ENCODE measurements at places on chromosomes 3 and 15.
A peak's percentile ranks its signal among the peaks of the same experiment; 100 is the strongest.

DNA sequence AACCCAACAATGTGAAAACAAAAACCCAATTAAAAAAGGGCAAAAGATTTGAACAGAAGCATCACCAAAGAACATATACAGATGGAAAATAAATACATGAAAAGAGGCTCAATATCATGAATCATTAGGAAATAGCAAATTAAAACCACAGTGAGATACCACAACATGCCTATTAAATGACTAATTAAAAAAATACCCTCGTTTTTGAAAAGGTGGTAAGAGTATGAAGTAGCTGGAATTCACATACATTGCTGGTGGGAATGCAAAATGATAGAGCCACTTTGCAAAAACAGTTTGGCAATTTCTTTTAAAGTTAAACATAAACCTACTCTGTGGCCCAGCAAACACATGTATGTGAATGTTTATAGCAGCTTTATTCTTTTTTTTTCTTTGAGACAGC, 75.8 kb downstream of the B3GNT5 start:
- DNase-seq = no peak

DNA sequence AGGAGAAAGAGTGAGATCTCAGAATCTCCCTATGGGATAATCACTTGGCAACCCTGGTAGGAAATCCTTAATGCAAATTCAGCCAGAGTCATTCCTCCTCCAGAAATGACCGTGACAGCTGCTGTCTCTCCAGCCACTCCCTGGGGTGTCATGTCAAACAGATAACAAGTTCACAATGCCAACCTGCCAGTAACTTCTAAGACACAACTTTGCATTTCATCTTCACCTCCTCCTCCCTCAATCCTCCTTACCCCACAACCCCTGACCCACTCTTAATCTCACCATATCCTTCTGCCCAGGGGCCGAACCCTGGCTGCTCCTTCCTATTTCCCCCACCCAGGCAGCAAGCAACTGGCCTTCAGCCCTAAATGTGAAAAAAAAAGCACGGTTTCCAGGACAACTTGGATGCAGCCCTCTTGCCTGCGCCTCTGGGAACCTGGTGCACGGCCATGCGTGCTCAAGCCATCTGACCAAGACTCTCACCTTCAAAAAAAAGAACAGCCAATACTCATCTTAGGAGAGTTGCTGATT, 166.0 kb downstream of the NTRK3 start:
- DNase-seq = no peak

DNA sequence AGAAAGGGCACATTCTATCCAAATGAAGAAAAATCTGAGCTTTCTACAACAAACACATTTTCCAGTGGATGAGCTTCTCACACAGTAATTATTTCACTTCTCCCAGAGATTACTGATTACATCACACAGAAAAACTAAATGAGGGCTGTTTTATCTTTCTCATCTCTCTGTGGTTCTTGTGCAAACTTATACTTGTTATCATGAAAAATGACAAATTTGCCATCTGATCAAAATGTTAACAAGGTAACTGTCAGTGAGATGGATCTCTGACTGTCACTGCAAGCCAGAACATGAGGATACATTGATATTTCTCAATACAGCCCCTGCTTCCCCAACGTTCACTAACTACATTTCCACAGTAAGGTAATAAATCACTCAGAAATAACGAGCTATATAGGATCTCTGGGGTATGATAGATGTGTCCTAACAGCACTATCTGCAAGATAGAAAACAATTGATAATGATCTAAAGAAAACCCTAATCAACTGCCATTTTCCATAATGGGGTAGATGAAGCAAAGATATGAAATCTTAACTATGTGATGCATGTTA, 829.3 kb upstream of the CFAP20DC start:
- DNase-seq = no peak

DNA sequence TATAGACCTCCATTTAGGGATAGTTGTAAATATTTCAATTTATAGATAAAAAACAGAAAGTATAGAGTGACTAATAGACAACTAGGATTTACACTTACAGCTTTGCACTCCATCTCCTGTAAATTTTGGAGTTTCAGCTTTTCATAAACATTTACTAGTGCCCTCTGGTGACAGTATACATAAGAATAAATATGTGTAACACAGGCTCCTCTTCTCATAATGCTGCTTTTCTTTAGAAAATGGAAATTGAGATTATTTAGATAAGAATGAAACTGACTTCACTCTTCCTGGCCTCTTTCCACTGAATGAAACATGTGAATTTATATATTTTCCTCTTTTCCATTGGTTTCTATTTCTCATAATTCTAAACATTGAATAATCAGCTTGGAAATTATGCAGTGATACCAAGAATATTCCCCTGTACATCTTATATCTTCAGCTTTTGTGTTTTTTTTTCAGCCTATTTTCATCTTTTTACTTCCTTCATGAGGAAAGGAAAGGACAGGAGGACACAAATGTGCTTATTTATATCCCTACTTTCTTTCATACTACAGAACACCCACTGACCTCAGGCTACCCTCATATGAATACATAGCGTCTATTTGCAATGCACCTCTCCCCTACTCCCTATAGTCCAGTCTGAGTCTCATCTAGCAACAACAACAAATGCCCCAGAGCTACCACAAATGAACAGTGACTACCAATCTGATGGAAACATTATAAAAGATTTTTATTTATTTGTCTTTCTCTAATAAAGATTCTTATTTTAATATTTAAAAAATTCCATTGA, 103.1 kb upstream of the CCDC39 start:
- DNase-seq = no peak

GRCh38 chr3:59006634-59007517, 42.9 kb downstream of the CFAP20DC start:
- DNase-seq = no peak

DNA sequence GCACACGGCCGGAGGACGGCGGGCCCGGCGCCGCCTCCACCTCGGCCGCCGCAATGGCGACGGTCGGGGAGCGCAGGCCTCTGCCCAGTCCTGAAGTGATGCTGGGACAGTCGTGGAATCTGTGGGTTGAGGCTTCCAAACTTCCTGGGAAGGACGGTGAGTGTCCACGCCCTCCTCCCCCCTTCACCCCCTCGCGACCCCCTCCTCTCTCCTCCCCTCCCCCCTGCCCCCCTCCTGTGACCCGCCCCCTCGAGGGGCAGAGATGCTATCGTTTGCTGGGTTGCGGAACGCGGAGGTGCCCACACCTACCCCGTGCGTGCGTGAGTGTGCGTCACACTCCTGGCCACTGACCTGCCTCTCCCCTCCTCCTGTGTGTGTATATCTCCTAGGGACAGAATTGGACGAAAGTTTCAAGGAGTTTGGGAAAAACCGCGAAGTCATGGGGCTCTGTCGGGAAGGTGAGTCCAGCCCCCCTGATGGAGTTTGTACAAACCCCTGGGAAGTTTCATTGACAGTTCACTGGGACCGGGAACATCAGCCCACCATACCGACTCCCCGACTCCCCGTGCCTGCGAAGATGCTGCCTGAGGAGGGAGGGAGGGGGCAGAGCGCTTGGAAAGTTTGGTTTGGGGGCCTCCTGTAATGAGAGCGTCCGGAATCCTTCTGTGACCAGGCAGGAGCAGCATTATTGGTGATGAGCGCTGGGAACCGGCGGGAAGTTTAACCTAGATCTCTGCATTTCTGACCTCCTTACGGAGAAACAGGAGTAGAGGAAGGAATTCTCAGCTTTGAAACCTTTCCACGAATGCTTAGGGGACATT, 795 bp upstream of the SCAANT1 start:
- peak; percentile 56 for DNase-seq

GRCh38 chr15:83200589-83200988, 7.0 kb downstream of the HDGFL3 start:
- DNase-seq = no peak

GRCh38 chr15:82647045-82647834, at the start of gene CPEB1:
Gene CPEB1 (minus strand): TSS chr15:82647363. CDS start chr15:82628459, 18,904 bp downstream.
- peak; percentile 17 for DNase-seq

GRCh38 chr3:69697381-69697780, 41.9 kb upstream of the MITF start:
- DNase-seq = no peak

GRCh38 chr15:68197661-68198437, 7.3 kb downstream of the CALML4 start:
- no peak for DNase-seq

- no peak for DNase-seq
These were observed 382.7 kb downstream of the GBE1 start for GRCh38 chr3:81378552-81379293.

GRCh38 chr3:107604057-107604822, 81.5 kb downstream of the BBX start:
- no peak for DNase-seq

GRCh38 chr3:143627336-143627735, 220.9 kb downstream of the SLC9A9 start:
- DNase-seq = no peak

DNA sequence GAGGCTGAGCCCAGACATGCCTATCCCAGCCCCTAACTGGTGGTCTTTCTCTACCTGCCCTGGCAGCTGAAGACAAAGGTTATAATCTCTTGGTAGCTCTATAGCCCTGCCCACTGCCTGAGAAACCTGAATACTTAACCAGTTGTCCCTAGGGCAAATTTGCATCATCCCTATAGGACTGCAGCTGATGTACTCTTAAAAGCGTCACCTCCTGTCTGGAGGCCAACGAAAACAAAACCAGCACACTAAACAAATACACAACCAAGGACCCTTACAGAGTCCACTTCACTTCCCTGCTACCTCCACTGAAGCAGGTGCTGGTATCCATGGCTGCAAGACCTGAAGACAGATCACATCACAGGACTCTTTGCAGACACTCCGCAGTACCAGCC, 98.0 kb downstream of the KCNAB1 start:
- no peak for DNase-seq

GRCh38 chr3:187624588-187624987, 45.6 kb downstream of the SST start:
- DNase-seq = no peak

DNA sequence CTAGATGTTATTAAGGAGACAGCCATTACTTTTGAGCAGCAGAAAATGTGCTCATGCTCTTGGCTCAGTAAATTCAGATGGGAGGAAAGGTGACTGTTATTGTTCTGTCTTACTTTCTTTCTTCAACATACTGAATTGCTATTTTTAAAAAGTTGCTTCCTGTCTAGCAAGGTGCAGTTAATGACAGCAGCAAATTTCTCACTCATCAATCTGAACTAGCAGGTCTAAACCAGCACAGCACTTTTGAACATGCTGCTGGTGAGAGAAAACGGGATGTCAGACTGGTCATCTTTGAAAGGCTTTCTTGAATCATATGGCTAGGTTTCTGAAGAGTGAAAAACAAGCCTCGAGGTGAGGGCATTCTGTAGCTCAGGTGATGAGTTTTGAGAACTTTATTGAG, 384.7 kb downstream of the MFSD1 start:
- no peak for DNase-seq

GRCh38 chr3:196931828-196932587, 10.3 kb downstream of the NCBP2 start:
- DNase-seq = no peak

- no peak for DNase-seq
These were observed 5.2 kb downstream of the OPA1 start for GRCh38 chr3:193598202-193598601.

DNA sequence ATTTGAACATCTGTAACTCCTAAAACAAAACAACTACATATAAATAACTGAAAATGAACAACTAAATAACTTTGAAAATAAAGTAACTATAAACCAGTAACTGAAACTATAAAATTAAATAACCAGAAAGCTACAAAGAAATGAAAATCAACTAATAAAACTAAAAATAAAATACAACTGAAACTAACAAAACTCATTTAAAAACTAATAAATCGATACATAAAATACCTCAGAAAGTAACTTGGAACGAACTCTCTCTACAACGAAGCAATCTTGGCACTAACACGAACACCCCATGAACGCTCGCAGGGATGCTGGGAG, 15.9 kb upstream of the LAMP3 start:
- DNase-seq = no peak

- DNase-seq = peak; percentile 52
These were observed 1.7 kb upstream of the CCR8 start for GRCh38 chr3:39327746-39328349.

GRCh38 chr3:138455801-138456716, 21.6 kb downstream of the ESYT3 start:
- DNase-seq = peak; percentile 69

DNA sequence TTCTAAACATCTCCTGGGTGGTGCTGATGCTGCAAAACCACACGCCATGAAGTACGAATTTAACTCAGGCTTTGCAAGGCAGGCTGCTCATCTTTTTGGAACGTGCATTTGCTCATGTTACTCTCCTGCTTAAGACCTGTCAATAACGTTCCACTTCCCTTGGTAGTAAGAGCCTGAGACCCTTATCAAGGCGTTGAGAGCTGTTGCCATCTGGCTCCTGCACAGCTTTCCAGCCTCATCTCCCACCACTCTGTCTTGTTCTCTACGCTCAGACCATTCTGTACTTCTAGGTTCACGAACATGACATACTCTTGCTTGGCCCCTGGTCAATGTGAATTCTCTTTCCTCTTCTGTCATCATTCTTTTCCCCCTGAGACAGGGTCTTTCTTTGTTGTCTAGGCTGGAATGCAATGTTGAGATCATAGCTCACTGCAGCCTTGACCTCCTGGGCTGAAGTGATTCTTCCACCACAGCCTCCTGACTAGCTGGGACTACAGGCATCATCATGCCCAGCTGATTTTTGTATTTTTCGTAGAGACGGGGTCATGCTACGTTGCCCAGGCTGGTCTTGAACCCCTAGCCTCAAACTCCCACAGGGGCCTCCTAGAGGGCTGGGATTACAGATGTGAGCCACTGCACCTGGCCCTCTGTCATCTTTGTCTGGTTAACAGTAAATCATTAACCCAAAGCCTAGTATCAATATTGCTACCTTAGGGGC, 202.8 kb downstream of the CADPS start:
- DNase-seq = no peak

- no peak for DNase-seq
These were observed 340.1 kb upstream of the MANF start for GRCh38 chr3:51044982-51045381.

DNA sequence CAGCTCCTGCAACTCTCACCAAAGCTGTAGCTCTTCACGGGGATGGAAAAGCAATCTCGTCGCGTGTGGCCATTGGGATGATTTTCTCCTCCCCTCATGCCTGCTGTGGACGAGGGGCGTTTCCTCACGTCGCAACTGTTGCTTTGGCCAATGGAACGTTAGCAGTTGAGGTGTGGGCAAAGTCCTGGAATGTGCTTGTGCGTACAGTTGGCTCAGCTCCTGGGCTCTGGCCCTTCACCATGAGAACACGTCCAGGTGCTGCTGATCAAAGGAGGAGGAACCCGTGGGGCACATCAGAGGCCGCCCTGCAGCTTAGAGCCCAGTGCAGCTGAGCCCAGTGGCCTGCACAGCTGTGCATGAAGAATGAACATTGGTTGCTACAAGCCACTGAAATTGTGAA, 186.1 kb downstream of the TJP1 start:
- no peak for DNase-seq
